ENCODE measurements at places on chromosomes 13 and 19.

GRCh38 chr13:51916051-51916818, 54.5 kb downstream of the CCDC70 start:
- no peak for DNase-seq

- DNase-seq: no peak
Measured at GRCh38 chr19:36605877-36606478, 865 bp downstream of the ZNF382 start.

DNA sequence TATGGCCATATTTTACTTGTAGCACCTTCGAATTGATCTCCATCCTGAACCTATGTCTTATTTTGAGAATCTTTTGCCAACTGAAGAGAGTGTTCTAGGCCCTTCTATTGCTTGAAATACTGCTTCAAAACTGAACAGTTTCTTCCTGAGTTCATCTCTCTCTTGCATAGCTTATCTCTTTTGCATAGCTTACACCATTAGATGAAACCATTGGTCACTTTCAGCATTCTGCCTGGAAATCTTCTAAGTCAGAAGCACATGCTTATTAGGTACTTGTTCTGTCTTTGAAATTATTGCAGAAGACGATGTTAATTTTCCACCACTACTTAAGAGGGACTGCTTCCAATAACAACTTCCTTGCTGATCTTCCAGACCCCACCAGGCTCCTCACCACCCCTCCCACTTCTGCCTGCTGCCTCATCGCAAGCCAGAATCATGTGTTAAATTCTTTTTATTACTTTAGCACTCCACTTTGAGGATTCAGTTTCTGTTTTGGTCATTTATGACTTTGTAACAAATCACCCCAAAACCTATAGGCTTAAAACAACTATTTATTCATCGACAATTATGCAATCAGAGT, 122.4 kb upstream of the MAB21L1 start:
- DNase-seq: no peak

- no peak for DNase-seq
Measured at GRCh38 chr19:22625266-22626035, 8.7 kb upstream of the ZNF492 start.

- DNase-seq: peak; percentile 71
Measured at GRCh38 chr19:48102870-48103751, 7.5 kb downstream of the PLA2G4C start.

- DNase-seq: no peak
Measured at GRCh38 chr13:25732111-25732865, 319.5 kb downstream of the SHISA2 start.

- DNase-seq: no peak
Measured at GRCh38 chr19:29526730-29527499, 1.1 kb downstream of the VSTM2B start.

- DNase-seq: no peak
Measured at GRCh38 chr19:55321466-55322137, 3.5 kb downstream of the TMEM150B start.

DNA sequence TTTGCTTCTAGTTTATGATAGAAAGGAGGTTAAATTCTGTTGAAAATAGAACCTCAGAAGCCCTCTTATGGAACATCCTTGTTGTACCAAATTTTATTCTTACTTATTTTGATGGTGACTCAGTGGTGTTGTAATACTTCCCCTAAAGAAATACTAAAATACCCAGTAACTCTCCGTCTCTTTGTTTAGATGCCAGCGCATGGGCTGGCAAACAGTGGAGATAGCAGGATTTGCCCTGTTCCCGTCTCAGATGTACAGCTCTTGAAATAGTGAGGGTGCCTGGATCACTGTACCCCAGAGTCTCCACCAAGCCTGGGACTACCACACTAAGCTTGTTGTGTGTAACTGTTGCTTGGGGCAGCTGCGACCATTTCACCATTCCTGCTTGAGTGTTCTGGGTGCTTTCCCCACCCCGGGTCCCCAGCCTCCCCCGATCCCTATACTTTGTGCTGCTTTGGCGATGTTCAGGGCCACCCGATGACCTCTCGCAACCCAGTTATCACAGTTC, 67.0 kb upstream of the TEX29 start:
- DNase-seq: no peak

- DNase-seq: no peak
Measured at GRCh38 chr13:77859450-77859849, 59.2 kb downstream of the EDNRB start.

DNA sequence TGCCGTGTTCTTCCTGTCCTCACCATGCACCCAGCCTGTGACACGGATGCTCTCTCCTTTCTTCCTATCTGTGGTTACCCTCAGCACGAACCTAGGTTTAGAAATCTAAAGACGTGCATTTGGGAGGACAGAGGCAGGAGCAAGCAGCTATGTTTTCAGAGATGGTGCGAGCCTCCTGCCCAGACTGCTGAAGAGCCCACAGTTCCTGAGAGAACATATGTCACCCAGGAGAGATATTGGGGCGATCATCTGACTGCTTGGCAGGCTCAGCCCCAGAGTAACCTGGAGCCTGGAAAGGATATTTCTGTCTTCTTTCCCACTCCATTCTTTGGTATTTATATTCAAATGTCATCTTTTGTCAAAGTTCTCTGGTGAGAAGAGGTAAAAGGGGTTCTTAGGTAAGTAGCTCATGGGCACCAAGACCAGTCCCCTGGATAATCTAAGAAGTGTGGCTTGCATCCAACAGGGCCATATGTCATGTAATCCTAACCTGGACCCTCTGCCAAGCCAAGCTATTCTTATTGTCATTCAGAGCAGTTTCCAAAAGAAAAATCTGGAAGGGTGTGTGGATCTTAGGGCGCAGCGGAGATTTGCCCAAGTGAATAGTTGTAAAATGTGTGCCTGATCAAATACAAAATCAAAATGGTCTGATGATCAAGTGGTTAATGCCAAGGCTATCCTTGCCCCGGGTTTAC, 59.5 kb downstream of the FGF9 start:
- no peak for DNase-seq
